ENCODE measurements at places on chromosomes 5 and 9. TPM values are rescaled to one million over a fixed set of nuclear protein-coding genes. Genes with fewer than 3 reads are reported as not detected.

DNA sequence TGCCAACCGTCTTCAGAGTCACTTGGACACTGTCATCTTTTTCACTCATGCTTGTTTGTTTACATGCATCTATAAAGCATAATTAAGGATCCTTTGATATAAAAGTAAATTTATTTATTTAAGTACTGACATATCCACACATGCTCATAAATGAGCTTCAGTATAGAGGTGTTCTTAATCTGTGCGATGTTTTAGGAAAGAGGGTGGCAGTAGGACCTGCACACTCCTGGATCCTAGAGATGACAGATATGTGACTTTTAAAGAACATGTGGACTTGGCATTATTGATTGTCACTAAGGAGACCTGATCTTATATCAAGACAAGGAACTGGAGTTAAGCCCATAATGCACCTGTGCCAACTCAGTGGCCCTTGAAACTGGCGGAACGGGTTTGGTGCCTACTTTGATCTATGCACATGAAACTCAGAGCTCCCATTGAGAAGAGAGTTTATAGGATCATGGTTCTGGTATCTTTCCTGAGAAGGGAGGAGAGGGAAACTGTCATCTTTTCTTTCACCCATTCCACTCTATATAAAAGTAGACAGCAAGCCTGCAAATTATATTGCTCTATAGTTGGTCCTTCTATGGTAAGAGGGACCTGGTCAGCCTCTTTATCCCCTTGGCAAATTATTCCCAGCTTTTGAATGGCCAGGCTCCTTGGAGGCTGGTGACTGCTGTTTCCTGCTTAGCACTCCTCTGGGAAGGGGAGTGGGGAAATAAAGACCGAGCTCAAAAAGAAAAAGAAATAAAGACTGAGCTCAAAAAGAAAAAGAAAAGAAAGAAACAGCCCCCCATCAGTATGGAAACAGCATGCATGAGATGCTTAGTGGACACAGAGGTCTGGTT, 57.8 kb upstream of the LIFR start:
- no peak overlapping the region for H3K27ac ChIP-seq
- DNase-seq, result no peak
- no peaks in the 10 kb centered on the region for H3K36me3 ChIP-seq
- no peaks in the 10 kb centered on the region for H3K27me3 ChIP-seq
- no peaks in the 10 kb centered on the region for H3K4me1 ChIP-seq
- no peak overlapping the region for H3K4me3 ChIP-seq

DMRT3 gene
- not detected for total RNA-seq

DNA sequence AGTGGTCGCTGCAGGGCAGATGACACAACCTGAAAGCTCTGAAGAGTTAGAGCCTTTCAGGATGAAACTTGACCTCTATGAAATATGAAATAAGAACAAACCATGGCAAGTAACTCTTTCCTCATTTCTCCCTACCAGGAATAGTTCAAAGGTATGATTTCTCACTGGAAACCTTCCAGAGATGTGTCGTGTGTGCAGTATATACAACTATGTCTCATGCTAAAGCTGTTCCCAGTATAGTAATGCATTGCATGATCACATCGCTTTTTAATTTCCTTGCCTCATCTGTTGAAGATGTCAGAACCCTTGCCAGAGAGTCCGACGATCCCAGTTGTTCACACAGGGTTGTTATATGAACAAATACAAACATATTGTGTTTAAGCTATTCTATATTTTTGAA, 45.8 kb upstream of the RGMB start:
- no peaks in the 10 kb centered on the region for H3K4me1 ChIP-seq
- DNase-seq, result no peak
- H3K27ac ChIP-seq, result no peak overlapping the region

EIF4E1B gene
- not detected for total RNA-seq

SLC46A2 gene
- total RNA-seq, result 0.23 TPM

GRCh38 chr9:91214086-91214485, 147.6 kb downstream of the AUH start:
- no peaks in the 10 kb centered on the region for H3K27me3 ChIP-seq
- DNase-seq, result no peak
- H3K4me3 ChIP-seq, result no peak overlapping the region
- H3K4me1 ChIP-seq, result peaks cover 15% of the 10 kb centered on the region
- no peaks in the 10 kb centered on the region for H3K36me3 ChIP-seq

Measured in natural killer cell (primary cell).